Stimulated activated CD4-positive, alpha-beta T cell treated with anti-CD3 and anti-CD28 coated beads, TNF-alpha, amount 100 ng/mL, for 48 hours (primary cell): ENCODE measurements at places on chromosomes 6 and 20.

GRCh38 chr6:97697456-97697855 lies 414.4 kb upstream of the MMS22L start:
- no peak for DNase-seq

- DNase-seq: no peak
Measured at GRCh38 chr20:1272368-1273100, 6.4 kb downstream of the SNPH start.

- no peak for DNase-seq
Measured at GRCh38 chr6:84263557-84263956, 36.1 kb upstream of the CEP162 start.

- no peak for DNase-seq
Measured at GRCh38 chr6:117992856-117993255, 85.8 kb downstream of the SLC35F1 start.

- no peak for DNase-seq
Measured at GRCh38 chr6:166440106-166440505, 57.4 kb upstream of the MPC1 start.

DNA sequence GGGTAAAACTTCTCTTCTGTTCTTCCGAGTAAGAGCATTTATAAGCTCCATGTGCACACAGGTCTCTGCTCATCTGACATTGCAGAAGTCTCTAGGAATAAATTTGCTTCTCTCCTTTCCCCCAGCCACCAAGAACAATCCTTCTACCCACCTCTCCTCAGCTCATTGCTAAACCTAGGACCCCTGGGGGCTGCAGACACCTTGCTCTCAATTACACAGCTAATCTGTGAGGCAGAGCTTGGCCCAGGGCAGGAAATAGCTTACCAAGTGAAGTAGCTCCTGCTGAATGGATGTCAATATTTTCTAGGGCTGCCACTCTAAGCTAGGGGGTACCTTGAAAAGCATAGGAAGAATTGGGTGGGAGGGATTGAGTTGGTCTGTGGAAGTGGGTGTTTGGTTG lies 44.0 kb downstream of the EIF2S2 start:
- no peak for DNase-seq

GRCh38 chr20:4635342-4635741 lies 86.4 kb upstream of the PRND start:
- no peak for DNase-seq

- no peak for DNase-seq
Measured at GRCh38 chr6:41022294-41022693, 16.7 kb downstream of the UNC5CL start.

- DNase-seq: no peak
Measured at GRCh38 chr6:145688493-145688905, 46.8 kb downstream of the EPM2A start.
